ENCODE measurements at places on chromosomes 16 and 17.

DNA sequence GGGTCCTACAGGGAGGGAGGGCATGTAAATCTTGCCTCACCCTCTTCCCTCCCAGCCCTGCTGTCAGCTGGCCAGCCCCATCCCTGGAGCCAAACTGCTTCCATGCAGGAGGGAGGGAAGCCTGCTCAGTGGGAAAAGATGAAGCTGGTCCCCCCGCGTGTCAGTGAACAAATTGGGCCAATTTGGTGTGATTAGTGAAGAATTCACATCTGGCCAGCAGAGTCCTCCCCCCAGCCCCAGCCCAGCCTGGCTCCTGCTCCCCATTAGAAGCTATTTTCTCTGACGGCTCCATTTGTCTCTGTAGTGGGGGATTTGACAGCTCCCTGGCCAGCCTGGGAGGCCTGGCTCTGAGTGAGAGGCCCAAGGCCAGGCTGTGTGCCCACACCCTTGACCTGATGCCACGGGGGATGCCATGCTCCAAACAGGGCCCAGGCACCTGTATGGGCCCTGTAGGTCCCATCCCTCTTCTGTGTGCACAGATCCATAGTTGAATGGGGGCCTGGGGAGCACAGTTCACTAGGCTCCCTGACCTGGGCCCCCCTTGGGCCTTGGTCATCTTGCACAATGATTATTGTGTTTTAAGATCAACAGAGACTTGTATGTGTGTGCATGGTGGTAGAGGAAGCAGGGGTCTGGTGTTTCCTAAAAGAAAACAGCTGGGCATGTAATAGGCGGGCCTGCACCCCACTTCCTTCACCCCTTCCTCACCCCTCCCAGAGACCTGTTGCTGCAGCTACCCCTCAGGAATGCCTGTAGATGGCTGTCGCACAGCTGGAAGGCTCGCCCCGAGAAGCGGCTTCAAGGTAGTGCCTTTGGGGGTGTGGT, 50.7 kb upstream of the TAC4 start:
- DNase-seq: no peak

GRCh38 chr16:85536411-85537330, 76.5 kb upstream of the GSE1 start:
- DNase-seq: no peak

- no peak for DNase-seq
These were observed 6.5 kb downstream of the NFATC3 start for GRCh38 chr16:68091380-68092261.

DNA sequence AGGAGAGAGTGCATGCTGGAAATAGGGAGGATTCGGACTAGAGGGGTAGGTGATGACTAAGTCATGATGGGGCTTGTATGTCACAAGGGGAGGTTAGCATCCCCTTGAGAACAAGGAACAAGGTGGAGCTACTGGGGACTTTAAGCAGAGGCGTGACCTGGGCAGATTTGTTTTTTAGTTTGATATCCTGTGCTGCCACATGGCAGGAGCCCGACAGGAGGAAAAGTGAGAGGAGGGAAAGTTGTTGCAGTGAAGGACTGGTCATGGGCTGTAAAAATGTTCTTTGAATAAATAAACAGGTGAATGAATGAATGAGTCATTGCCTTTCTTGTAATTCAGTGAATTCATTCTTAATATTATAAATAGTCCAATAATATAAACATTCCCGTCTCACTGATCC, 365.1 kb upstream of the CDH5 start:
- no peak for DNase-seq

- no peak for DNase-seq
These were observed 109.9 kb downstream of the SDK2 start for GRCh38 chr17:73534209-73534909.

DNA sequence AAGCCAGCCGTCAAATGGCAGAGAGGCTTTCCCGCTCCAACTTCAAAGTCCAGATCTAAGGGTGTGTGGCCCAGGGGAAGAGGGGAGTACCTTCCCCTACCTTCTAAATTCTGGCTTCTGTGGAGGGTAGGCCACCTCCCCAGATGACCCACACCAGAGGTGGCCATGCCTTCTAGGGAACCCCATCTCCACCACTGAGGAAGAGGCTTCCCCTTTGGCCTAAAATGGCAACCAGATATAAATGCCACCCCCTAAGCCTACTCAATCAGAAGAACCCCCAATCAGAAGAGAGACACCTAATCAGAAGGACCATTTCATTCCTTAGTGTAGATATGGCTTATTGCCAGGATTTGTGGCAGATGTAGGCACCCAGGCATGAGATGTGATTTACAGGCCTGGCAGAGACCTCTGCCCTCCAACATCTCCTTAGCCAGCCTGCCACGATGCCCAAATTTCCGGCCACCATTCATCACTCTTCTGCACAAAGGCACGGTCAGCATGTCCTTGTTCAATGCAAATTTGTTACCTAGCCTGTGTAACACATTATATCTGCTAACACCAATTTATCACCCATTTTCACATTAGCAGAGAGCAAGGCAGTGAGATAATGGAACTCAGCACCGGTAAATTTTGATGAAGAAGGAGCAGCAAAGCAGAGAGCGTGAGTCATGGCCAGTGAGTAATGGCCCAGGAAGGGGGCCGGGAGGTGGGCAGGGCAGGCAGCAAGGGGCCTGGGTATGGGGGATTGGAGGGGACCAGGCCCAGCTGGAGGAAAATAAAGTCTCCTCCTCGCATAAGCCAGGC, 1.2 kb upstream of the MGAT5B start:
- DNase-seq: no peak

DNA sequence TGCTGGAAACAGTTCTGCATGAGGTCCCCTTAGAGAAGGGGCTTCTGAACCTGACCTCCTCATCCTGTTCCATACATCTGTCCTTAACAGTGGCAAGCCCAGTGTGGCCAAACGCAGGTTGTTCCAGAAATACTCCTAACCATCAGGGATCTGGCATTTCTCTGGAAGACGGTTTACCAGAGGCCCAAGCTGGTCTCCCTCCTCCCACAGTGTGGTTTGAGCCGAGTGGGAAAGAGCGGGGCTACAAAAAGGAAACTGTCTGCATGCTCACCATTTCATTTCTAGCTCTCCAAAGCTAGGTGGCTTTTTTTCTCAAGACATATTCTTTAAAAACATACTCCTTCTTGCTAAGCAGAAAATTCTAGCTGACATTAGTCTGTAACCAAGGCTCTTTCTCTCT, 6.0 kb downstream of the MXRA7 start:
- no peak for DNase-seq

GRCh38 chr16:77290451-77291115, 91.4 kb downstream of the SYCE1L start:
- DNase-seq: no peak

- DNase-seq: no peak
These were observed 782 bp downstream of the POLR2A start for GRCh38 chr17:7484919-7485377.

- no peak for DNase-seq
These were observed 36.7 kb upstream of the CIBAR2 start for GRCh38 chr16:85148931-85149330.

DNA sequence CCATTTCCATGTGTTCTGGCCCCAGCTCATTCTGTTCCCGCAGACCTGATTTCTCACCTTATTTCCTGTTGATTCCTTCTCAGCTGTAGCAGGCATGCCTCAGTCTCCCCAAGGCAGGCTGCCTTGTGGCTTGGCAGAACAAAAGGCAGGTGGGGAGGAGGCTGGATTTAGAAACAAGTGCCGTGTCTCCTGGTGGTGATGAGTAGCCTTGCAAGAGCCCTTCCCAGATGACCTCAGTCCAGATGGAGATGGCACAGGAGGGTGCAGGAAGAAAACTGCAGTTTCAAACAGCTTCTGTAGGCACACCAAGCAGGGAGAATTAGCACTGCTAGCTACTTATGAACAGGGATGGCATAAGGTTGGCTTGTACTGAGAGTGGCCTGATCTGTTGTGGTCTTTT, 64.6 kb downstream of the ARHGAP44 start:
- no peak for DNase-seq

DNA sequence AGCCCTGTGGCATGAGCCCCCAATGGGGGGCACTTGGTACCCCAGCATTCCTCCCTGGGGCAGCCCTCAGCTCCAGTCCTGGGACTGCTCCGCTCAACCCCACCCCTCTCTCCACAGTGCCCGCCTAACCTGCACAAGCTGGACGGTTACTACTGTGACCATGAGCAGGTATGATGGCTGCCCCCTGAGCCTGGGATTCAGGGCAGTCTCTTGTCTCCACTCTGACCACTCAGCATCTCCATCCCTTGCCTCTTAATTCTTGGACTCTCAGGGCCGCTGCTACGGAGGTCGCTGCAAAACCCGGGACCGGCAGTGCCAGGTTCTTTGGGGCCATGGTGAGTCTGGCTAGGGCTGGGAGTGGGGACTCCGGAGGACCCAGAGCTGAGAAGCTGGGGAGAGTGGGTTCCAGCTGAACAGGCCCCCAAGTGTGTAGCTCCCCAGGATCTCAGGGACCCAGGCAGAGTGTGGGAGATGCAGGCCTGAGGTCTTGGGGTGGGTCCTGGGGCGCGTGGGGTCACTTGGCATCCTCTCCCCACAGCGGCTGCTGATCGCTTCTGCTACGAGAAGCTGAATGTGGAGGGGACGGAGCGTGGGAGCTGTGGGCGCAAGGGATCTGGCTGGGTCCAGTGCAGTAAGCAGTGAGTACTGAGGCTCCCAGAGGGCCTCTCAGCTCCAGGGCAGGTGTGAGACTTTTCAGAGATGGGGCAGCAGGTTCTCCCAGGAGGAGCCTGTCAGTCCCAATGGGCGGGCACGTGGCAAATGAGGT, 18.0 kb downstream of the ADAM11 start:
- no peak for DNase-seq

GRCh38 chr17:59027750-59028149, 78.9 kb downstream of the TRIM37 start:
- DNase-seq: no peak

GRCh38 chr17:40074871-40075200, 12.1 kb downstream of the THRA start:
- no peak for DNase-seq

DNA sequence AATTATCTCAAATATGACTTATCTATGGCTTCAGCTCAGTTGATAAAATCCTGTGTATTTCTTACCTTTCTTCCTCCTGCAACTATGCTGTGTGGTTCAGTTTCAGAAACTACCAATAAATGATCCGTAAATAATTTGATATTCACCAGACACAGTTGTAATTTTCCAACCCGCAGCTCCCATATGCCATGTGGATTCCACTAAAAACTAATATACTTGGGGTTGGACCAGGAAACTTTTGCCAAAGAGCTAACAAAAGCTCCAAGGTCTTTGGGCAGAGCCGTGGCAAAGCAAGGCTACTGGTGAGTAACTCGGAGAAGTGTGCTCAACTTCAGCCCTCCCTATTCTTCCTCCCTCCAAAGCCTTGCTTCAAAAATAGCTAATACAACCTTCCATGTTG, 2.3 kb upstream of the CHST6 start:
- DNase-seq: no peak

GRCh38 chr17:65389426-65389825, 172.0 kb downstream of the AXIN2 start:
- no peak for DNase-seq

- no peak for DNase-seq
These were observed 113.7 kb upstream of the IRX3 start for GRCh38 chr16:54400261-54400660.

- no peak for DNase-seq
These were observed 32.3 kb downstream of the CHD9 start for GRCh38 chr16:53087101-53087500.

DNA sequence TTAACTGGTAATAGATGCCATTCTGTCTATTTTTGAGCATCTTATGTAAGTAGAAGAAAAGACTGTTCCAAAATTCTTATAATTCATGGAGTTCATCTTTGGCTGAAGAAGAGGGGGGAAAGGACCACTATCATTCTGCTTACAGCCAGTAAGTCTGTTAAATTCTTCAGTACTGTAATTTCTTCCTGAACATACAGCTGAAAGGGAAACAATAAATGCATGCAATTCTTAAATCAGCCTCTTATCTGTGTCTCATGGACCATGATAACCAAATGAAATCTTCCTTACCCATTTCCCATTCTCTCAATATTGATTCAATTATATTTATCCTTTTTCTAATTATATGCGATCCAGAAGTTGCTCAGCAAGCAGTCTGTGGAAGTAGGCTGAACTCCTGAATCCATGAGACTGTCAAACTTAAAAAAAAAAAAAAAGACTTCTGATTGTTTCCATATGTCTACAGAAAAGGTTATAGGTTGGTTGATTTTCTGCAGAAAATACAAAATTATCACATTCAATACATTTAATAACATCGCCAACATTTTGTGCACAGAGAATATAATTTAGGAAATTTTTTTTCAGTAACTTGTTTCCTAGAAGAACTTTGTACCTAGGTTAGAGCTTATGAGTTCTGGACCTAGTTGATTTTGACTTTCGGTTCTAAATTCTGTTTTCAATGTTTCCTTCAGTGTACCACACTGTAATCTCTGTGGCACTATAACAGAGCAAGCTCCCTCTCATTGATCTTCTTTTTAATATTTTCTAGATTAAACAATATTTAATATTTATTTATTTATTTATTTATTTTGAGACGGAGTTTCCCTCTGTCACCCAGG, 1.2 kb upstream of the ABCA9 start:
- no peak for DNase-seq

GRCh38 chr16:787321-787966, 737 bp downstream of the RPUSD1 start:
- no peak for DNase-seq

- DNase-seq: no peak
These were observed 207.2 kb downstream of the ENGASE start for GRCh38 chr17:79281803-79282202.

DNA sequence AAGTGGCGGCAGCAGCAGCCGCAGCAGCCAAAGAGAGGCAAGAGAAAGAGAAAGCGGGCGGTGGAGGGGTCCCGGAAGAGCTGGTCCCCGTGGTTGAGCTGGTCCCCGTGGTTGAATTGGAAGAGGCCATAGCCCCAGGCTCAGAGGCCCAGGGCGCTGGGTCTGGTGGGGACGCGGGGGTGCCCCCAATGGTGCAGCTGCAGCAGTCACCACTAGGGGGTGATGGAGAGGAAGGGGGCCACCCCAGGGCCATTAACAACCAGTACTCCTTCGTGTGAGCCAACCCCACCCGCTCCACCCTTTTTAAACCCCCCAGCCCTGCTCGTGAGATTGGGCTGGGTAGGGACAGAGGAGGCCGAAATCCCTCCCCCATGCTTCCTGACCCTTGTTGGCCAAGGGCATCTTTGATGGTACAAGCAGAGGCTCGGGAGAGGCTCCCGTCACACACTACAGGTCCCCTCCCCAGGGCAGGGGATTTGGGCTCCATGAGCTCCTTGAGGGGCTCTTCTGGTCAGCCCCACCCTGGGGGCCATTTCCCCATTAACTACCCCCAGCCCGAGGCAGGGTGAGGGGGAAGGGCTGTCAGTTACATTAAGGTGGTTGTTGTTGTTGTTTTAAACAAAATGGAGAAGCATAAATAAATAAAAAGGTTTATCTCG, 4.6 kb upstream of the ATP2A1 start:
- no peak for DNase-seq

GRCh38 chr17:42878123-42878880, 22.3 kb upstream of the G6PC1 start:
- no peak for DNase-seq

- DNase-seq: no peak
These were observed 31.3 kb downstream of the GRIN2A start for GRCh38 chr16:10150906-10151305.

- DNase-seq: no peak
These were observed 57.9 kb downstream of the GNA13 start for GRCh38 chr17:64998436-64999190.

GRCh38 chr16:79013930-79014660, 586.4 kb downstream of the MAF start:
- DNase-seq: no peak

All from fibroblast of skin of left biceps (primary cell).